ENCODE measurements at places on chromosomes 12 and 14.

- DNase-seq, result no peak
Measured at GRCh38 chr14:32330351-32331111, 1.4 kb downstream of the AKAP6 start.

DNA sequence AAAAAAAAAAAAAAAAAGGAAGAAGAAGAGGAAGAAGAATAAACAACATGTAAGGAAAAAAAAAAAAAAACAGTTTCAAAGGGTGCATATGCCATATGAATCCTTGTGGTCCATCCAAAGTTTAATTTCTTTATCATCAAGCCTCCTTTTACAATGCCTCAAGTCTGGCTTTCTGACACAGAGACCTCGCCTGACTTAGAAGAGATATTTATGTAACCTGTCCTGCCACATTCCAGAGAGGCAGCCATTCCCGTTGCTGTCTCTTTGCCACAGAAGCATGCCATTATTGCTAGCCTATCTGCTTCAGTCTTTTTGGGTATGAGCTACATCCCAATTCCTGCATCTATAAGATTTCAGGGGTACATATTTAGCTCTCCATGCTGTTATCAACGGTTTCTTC, 596.7 kb upstream of the ATP2B1 start:
- DNase-seq, result no peak

DNA sequence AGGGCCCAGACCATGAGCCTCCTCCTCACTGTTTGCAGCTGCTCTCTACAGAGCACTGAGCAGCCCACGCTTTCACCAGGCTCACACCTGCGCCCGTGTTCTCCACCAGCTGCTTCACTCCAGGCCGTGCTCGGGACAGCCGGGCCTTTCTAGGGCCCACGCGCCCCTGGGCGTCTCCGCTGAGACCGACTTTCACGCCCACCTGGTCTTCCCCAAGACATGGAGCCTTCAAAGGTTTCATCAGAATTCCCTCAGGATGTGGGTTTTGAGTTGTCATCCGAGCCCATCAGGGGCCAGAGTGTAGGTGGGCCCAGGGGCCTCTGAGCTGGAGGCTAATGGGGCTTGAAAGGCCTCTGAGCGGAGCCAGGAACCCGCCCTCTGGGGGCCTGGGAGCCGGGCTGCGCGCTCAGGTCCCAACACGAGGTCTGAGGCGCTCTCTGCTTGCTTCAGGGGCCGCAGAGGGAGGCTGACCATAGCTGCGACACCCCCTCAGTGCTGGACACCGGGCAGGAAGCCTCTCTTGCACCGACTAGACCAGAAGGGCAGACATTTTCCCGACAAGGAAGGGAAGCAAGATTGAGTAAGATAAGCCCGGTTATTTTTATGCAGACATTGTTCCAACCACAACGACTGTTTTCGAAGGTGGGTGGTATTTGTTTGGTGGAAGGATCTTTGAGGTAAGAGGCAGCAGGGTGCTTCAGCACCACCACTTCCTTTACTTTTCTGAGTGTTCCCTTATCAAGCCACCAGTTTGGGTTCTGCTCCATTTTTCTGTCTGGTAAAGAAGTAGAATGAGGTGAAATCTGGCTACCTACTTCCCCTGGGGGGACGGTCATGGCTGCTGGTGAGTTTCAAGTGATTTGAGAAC, 125.0 kb upstream of the FUT8 start:
- DNase-seq, result no peak

- no peak for DNase-seq
Measured at GRCh38 chr14:51574009-51574408, 77.7 kb upstream of the FRMD6 start.

- peak; percentile 63 for DNase-seq
Measured at GRCh38 chr12:99619389-99620158, 28.0 kb upstream of the GARIN6 start.

DNA sequence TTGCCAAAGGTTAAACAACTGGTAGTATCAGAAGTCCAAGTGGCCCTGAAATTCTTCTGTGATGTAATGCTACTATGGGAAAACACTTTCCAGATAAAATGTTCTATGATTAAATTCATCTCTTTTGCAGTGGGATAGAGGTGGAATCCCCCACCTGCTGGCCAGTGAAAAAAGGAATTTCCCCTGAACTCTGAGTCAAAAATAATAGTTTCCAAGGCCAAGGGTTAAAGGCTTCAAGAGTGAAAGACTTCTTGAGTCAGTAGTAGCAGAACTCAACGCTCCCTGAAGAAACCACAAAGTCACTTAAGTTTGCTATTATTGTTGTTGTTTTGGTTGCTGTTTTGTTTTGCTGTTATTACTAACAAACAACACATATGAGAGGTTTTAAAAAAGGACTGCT, 330.8 kb downstream of the SOX5 start:
- no peak for DNase-seq

DNA sequence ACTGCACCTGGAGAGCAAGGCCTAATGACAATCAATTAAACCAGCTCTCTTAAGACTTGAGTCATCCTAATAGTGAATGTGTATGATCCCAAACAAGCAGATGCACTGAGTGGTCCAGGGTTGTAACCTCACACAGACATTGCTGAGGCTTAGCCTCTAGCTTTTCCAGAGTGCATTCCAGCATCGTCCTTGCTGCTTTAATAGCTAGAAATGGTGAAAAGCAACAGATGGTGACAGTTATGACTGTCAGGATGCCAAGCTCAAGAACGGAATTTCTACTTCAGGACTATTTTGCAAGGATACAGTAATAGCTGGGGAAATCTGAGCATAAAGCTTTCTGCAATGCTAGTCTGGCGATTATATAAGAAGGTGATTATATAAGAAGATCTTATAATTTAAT, 34.6 kb downstream of the PTPRR start:
- DNase-seq, result no peak

GRCh38 chr12:104377514-104377812, 73.9 kb downstream of the EID3 start:
- no peak for DNase-seq

DNA sequence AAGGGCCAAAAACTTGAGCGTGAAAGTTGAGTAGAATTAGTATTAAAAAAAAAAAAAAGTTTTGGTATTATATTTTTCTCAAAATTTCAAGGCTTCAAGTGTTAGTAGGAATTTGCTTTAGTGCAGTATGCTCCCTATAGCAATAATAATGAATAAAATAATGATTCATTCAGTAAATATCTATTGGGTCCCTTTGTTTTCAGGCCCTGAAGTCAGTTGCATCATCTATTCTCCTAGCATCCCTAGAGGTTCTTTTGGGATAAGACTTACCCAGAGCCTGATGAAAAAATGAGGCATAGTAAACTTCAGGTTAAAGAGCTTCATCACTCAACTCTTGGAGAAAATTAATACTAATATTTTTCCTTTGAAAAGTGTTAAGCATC, 1.1 kb downstream of the KMT5A start:
- no peak for DNase-seq

DNA sequence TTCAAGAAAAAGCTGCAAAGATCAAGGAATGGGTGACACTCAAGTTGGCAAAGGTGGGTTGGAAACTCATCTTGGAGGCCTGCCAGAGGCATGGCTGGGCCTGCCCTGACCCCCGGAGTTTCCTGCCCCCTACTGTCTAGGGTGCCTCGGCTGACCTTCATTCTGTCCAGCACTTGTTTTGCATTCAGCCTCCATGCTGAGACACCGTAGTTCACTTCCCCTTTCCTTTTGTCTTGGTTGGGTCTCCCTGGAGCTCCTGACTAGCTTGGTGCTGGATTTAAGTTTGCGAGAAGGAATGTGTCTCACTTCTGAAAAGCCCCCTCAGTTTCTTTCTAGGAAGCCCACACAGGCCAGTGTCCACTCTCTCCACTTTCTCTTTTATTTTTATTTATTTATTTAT, 26.5 kb downstream of the PLEKHH1 start:
- no peak for DNase-seq

- no peak for DNase-seq
Measured at GRCh38 chr14:94126419-94126677, 3.1 kb downstream of the IFI27L2 start.

DNA sequence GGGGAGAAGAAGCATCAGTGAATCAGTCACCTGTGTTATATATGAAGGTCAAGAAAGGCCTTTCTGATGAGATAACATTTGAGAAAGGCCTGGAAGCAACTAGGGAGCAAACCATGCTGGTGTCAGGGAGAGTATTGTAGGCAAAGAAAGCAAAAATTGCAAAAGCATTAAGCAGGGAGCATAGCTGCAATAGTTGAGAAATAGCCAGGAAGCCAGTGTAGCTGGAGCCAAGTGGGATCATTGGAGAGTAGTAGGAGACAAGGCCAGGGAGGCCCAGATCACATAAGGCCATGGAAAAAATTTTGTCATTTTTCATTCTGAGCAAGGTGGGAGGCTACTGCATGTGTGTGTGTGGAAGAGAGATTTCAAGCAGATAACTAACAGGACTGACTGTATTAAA, 18.8 kb upstream of the MAGOHB start:
- no peak for DNase-seq

GRCh38 chr12:113040722-113041171, 15.8 kb upstream of the DTX1 start:
- no peak for DNase-seq

DNA sequence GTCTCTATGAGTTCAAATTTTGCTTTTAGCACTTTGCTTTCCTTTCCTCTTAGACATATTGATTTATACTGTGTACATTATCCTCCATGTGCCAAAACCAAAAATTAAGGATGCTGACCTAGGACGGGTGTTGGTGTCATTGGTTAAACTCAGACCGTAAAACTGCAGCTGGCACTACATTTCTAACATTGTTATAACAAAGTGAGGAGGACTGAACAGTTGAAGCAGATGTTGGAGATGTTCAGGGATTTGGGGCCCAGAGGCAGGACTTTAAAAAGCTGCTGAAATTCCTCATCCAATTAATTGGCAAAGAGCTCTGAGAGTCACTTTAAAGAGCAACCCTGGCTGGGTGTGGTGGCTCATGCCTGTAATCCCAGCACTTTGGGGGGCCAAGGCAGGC, 72.4 kb downstream of the TMTC1 start:
- no peak for DNase-seq

DNA sequence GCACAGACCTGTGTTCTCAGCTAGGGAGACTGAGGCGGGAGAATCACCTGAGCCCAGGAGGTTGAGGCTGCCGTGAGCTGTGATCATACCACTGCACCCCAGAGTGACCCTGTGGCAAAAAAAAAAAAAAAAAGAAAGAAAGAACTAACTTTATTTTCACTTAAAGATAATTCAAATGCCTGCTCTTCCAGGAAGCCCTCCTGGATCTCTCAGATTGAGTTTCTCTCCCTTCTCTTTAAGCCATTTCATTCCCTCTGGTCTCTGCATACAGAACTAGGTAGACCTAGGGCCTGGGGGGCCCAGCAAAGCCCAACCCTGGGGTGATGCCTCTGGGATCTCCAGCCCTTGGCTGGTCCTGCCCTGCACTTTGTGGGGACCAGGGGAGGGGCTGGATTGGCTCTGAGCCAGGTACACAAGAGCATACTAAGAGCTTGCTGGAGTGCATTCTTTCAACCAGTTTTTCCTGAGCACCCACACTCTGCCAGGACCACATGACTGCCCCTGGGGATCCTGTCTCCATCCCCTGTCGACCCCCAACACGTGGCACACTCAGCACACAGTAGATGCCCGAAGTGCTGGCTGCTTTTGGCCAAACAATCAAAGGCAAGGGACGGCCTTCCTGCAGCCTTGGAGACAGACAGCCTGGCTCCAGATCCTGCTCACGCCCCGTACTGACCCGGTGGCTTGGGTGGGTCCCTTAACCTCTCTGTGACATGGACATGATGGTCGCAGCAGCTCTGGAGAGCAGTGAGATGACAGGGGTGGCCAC, 52.7 kb downstream of the CYP46A1 start:
- no peak for DNase-seq

DNA sequence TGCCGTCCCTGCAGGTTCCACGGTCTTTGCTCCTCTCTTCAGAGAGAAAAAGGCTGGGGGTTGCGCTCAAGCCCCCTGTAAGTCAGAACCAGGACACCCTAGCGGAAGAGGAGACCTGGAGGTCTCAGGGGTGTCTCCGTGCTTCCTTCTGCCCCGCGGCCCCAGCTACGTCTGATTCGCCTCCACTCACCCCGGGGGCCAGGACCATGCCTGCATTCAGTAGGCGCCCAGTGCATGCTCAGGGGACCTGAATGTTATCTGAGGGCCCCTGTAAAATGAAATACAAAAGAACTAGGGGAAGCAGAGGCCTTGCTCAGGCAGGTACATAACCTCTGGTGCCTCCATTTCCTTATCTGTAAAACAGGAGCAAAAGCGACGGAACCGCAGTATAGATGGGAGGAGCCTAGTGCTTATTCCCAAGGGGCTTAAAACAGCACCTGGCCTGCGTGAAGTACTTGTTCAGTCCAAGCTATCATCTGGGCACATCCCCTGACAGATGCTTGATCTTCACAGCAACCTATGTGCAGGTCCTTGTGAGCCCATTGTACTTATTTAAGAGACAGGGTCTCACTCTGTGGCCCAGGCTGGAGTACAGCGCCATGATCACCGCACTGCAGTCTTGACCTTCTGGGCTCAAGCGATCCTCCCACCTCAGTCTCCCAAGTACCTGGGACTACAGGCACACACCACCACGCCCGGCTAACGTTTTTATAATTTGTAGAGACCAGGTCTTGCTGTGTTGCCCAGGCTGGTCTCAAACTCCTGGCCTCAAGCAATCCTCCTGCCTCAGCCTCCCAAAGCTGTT, 110.3 kb upstream of the NCOR2 start:
- no peak for DNase-seq

DNA sequence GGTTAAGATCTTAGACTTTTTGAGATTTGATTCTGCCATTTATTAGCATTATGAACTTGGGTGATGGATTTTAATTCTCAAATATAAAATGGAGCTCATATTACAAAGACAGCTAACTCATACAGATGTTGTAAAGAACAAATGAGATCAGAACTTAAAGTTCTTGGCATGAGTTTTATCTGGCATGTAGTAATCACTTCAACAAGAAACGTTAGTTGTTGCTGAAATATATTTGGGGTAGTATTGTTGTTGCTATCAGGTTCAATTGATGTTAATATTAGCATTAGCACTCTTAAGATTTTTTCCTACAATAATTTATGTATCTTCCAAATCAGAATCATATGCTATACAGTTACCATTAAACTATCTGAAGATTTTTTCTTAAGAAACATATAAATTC, 71.0 kb downstream of the SLC6A15 start:
- no peak for DNase-seq

GRCh38 chr14:53193193-53193592, 40.1 kb upstream of the DDHD1 start:
- DNase-seq, result no peak

- DNase-seq, result no peak
Measured at GRCh38 chr12:1382826-1383225, 211.6 kb downstream of the FBXL14 start.

DNA sequence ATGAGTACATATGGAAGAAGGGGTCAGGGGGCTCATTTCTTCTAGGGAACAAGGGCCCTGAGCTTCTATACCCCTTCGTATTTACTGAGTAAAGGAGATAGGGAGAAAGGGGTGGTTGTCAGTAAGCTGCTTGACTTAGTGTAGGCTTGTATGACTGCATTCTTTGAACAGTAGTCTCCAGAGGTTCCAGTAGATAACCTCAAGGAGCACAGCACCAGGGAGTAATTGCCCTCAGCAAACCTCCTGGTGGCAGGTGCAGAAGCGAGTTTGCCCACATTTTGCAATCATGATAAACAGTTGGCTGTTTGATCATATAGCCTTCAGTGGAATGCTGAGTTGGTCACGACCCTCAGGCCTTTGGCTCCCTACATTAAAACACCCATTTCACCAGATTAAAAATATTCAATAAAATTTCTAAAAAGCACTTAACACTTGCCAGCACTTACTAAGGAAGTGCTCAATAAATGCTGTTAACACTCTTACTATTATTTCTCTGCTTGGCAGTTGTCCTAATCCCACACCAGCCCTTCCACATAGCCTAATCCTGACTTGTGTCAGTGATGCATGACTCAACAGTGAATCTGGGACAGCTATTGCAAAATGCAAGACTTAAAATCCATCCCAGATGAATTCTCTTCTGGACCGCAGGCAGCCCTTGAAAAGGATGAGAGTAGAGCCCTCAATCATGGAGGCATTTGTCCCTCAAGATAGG, 3.7 kb upstream of the DHRS4L2 start:
- DNase-seq, result no peak
